ENCODE measurements at places on chromosomes 1 and 21. TPM values are rescaled to one million over a fixed set of nuclear protein-coding genes. Genes with fewer than 3 reads are reported as not detected.
A peak's percentile ranks its signal among the peaks of the same experiment; 100 is the strongest.

DNA sequence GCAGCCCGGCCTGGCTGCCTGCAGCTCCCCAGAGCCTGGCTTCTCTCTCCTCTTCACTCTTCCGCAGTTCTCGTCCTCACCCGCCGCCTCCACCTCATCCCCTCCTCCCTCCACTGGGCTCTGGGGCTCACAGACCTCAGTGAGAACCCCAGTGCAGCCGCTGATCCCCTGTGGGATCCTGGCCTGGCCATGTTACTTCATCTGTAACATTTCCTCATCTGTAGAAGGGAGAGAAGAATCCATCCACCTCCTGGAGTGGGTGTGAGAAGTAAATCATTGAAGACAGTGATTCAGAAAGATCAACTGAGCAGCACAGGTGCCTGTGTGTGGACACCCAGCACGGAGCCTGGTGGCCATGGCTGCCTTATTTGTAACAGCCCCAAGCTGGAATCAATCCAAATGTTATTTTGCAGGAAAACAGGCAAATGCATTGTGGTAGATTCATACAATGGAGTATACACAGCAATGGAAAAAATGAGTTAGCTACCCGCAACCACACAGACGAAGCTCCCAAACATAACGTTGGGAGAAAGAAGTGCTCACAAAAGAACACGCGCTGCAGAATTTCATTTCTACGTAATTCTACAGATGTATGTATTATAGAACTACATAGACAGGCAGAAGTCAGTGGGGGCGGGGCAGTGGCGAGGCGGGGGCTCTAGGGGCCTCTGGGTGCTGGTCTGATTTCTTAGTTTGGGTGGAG is 8.7 kb downstream of the LAPTM5 start:
- DNase-seq: no peak

Gene ST6GALNAC5
- polyA plus RNA-seq: 1.6 TPM

Gene ANGPTL1
- 0.16 TPM for polyA plus RNA-seq

Gene TRIM17
- polyA plus RNA-seq: 0.27 TPM

DNA sequence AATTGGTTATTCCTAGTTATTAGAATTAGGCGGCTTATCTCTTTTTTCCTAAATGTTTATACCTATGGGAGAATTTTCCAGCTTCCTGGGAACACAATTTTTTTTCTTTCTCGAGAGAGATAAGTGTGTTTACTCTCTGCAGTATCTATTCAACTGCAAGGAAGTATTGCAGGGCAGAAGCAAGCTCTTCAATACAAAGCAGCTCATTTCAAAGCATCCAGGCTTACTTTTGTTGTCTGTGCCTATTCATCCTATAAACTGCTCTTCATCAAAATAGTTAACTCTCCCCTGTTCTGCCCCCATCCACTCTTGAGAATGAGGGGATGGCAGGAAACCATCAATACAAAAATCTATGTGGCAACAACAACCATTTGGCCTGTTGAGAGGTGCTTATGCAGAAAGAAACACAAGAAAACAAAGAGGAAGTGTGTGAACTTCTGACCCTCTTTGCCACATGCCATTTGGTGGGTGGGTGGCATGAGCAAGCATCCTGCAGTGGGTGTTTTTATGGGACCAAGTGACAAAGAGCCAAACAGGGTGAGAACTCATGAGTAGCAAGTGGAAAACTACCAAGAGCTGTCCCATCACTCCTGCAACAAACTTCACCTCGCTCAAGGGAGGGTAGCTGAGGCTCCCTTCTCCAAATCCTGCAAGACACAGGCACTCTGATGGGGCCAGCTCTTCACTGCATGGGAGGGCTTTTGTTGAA is 50.6 kb upstream of the MRPS6 start:
- no peak for DNase-seq

Gene PLEKHG5
- polyA plus RNA-seq: 5.4 TPM

DNA sequence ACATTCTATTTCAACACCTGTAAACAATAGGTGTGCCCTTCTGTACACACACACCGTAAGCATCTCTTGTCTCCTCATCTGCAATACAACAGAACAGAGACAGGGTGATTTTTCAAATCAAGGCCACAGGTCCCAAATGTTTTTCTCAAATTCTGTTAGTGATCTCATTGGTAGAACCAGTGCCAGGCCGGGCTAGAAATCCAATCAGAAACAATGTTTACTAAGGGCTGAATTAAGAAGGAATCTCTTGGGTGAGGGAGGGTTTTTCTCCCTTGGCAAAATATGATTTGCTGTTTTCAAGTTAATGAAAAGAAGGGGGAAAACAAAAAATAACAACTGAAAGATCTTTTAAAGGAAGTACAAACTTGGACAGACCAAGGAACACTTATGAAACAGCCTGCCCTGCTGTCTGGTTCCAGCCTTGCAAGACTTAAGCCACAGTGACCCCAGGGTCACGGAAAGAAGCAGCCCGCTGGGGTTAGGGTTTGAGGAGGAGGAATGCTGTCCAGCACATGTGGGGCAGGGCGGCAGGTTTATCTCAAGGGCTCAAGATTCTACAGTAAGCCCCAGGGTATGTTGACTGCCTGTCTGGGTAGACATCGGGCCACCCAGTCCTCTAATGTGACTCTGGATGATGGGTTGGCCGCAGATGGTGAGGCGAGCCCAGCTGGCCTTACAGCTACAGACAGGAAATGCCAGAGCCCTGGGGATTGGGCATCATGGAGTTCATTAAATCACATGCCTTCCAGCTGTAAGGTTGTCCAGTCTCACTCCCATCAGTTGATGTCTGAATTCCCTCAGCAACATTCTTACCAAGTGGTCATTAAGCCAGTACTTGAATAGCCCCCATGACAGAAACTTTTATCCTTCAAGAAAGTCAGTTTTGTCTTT is 73.3 kb upstream of the SLC44A3 start:
- DNase-seq: no peak

DNA sequence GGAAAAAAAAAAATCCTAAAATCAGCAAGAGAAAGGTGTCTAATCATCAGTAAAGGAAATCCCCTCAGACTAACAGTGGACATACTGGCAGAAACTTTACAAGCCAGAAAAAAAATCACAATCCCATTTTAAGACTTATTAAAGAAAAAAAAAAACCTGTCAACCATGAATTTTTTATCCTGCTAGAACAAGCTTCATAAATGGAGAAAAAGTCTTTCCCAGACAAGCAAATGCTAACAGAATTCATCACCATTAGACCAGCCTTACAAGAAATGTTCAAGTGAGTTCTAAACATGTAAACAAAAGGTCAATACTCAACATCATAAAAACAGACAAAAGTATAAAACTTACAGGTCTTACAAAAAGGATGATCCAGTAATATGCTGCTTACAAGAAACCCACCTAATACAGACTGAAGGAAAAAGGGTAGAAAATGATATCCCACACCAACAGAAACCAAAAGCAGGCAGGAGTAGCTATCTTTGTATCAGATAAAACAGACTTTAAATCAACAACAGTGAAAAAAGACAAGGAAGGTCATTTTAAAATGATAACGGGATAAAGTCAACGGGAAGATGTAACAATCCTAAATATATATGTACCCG is 129.6 kb downstream of the EVI5 start:
- no peak for DNase-seq

DNA sequence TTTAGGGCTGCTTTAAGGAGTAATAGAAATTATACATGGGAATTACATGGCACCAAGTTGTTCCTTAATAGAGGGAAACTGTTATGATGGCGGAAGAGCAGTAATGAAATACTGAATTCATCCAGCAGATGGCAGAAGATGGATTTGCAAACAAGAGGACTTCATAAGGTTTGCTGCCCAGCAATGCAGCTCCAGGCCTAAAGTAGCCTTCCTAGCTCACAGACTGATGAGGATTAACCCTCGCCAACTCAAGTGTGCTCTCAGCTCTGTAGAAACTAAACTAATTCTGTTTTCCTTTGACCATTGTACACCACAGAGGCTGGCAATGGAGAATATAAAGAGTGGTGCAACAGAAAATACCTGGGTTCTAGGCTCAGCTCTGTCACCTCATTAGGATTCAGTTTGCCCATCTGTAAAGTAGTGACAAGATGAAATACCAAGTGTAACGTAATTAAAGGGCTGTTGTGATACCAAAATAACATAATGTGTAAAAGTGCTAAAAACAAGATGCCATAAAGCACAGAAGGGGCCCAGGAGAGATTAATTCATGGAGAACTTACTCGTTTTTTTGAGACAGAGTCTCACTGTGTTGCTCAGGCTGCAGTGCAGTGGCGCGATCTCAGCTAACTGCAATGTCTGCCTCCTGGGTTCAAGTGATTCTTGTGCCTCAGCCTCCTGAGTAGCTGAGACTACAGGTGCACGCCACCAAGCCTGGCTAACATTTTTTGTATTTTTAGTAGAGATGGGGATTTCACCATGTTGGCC is 102.4 kb upstream of the SERBP1 start:
- peak; percentile 78 for DNase-seq

DNA sequence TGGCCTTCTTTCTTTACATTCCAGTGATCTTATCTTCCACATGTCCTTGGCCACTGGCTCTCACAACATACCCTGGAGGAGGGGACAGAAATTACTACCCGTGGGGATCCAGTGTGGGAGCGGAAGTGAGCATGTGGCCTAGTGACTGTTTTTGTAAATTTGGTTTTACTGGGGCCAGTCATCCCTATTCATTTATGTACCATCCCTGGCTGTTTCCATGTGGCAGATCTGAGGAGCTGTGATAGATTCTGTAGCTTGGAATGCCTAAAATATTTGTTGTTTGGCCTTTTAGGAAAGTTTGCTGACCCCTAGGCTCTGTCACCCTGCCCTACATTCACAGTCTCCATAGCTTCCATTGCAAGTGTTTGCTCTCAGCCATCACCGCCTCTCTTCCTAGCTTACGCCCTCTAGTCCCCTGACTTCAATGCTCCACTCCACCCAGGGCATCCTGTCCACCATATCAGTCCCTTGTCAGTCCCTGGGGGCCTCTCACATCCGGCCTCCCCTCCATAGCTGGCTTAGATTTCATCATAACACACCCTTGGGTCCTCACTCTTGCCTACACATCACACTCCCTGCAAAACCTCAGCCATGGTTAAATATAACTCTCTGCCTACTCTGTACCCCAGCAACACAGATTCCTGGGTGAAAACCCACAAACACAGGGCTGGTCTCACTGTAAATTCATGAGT is 25.8 kb downstream of the DHCR24 start:
- no peak for DNase-seq

- DNase-seq: no peak
These were observed 24.0 kb upstream of the VWA5B1 start for GRCh38 chr1:20266642-20267041.

- DNase-seq: no peak
These were observed at the start of gene COL16A1 for GRCh38 chr1:31703431-31704270. Gene COL16A1 (minus strand): TSS chr1:31704017. CDS start chr1:31702193, 1,824 bp downstream.

GRCh38 chr1:178434899-178435435 is 61.8 kb downstream of the CLEC20A start:
- no peak for DNase-seq

Gene CFHR3
- not detected for polyA plus RNA-seq

DNA sequence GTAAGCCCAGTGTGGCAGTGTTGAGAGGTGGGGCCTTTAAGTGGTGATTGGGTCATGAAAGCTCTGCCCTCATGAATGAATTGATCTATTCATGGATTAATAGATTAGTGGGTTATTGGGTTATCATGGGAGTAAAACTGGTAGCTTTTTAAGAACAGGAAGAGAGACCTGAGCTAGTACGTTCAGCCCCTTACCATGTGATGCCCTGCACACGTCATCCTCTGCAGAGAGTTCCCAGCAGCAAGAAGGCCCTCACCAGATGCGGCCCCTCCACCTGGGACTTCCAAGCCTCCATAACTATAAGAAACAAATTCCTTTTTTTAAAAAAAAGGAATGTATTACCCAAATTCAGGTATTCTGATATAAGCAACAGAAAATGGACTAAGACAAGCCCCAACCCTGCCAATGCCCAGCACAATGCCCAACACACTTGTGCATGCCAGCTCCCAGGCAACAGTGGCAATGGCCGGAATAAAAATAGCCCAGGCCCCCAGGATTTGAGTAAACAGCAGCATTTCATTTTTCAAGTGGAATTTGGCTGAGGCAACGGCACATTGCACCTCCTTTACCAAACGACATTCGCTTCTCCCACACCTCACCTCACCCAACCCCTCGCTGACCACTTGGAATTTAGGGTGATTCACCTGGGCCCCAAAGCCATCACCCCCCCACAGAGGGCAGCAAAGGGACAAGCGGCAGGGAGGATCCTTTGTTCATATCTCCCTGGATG is 215.9 kb downstream of the TOMM20 start:
- no peak for DNase-seq

Gene KMO
- 0.07 TPM for polyA plus RNA-seq

DNA sequence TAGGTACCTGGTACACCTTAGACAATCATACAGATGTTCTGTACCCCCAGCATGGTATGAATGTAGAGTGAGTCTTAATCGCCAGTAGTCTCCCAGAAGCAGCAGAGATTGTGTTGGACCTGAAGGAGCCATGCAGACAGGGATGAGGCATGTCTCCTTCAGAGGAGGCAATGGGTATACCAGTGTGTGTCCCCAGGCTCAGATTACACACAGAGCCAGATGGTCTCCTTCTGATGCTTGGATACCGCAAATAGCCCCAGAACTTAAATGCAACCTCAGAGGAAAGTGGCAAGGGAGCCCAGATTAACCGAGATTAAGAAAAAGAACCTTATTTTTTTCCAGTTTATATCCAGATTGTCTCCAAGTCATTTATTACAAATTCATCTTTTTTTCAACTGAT is 96.8 kb upstream of the C21orf91 start:
- no peak for DNase-seq

- no peak for DNase-seq
These were observed 16.6 kb downstream of the EYA3 start for GRCh38 chr1:28071813-28072212.

- no peak for DNase-seq
These were observed 6.6 kb upstream of the PLEKHG5 start for GRCh38 chr1:6497867-6498575.

GRCh38 chr1:97499667-97500066 is 421.2 kb downstream of the DPYD start:
- DNase-seq: no peak

DNA sequence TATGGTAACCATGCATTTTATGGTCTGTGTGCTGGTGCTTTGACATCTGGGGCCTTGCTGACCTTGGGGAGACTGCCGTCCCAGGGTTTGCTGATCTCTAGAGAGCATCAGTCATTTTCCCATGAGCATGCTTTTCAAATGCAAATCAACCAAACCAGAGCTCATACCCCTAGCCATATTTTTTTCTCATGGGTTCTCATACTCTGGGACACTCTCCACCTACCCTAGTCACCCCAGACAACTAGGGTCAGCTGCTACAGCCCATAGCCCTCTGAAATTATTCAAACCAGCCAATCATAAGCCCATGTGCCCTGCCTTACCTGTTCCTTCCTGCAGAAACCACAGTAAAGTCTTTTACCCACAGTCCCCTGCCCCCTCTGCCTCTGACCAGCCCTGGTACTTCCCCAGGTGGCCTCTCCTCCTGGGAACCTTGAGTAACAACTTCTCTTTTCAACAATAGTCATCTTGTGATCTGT is 132.0 kb downstream of the MAP3K21 start:
- DNase-seq: no peak

Gene CD101
- not detected for polyA plus RNA-seq

GRCh38 chr21:42781150-42781970 is 98.0 kb downstream of the WDR4 start:
- no peak for DNase-seq

Gene SLC44A3
- 3.2 TPM for polyA plus RNA-seq

GRCh38 chr1:228647523-228648444 is 87.5 kb upstream of the RHOU start:
- no peak for DNase-seq

GRCh38 chr1:206001476-206001888 is 1.7 kb downstream of the RAB7B start:
- peak; percentile 80 for DNase-seq
